ENCODE measurements at places on chromosomes 3 and 15.

DNA sequence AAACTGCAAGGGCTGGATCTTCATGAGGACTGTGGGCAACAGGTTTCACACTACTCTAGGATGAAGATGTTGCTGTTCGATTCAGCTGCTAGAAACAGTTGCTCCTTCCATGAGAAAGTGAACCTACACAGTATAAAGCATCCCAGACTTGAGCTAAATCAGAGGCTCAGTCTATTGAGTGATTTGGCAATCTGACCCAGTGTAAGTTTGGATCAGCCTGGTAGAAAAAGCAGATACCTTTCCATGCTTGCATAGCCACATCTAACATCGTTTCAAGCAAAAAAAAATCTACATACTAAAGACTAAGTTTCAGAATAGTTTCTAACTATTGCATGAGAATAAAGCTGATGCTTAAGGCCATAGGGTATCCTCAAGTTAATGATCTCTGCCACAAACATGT lies 4.6 kb downstream of the UQCC5 start:
- no peak for DNase-seq

DNA sequence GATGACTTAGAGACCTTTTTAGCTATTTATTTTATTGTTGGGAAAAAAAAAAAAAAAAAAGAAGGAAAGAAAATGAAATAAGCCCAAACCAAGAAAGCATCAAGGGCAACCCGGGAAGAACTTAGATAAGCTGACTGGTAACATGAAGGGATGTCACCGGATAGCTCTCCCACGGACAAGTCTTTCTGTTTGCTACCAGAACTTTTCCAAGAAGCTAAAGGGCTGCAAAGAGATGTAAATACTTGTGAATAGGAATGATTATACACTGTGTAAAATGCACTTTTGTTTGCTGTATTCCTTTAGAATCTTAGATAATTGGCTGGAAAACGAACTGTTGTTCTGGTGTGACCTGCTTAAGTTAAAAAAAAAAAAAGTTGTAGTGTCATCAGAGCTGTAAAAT lies 2.8 kb downstream of the FOXB1 start:
- DNase-seq = no peak

DNA sequence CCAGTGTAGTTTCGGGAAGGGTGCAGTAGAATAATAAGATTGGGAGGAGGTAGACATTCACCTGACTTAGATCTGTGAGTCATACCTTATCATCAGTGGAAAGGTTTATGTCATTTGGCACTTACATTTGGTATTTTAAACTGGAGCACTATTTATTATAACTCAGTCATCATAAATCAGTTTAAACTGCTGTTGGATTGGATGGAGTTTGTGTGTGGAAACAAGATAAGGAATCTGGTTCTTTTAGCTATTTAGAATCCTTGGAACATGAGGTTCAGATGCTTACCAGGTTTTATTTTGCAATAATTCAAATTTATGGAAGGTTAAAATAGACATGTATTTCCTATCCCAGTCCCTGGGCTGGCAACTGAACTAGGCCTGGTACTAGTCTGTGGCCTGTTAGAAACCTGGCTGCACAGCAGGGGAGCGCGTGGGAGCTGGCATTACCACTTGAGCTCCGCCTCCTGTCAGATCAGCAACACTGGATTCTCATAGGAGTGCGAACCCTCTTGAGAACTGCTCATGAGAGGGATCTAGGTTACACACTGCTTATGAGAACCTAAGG lies 34.5 kb downstream of the ZFAND6 start:
- no peak for DNase-seq

- DNase-seq = peak; percentile 95
Observed at GRCh38 chr15:62850791-62851291, 191.7 kb upstream of the TPM1 start.

DNA sequence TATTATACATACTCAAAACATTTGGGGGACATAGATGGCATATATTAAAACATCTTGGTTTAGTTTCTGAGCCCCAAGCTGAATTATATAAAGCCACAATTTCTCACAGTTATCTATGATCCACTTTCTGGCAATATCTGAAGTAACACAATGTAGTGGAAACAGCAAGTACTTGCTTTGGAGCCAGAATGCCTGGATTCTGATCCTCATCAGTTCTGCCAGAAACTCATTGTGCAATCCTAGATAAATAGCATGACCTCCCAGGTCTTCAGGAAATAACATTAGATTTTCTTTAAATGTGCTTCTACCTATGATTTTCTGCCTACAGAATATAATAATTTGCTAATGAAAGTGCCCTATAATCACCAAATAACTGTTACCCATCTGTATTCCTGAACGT lies 544.9 kb downstream of the NAALADL2 start:
- DNase-seq = peak; percentile 43

DNA sequence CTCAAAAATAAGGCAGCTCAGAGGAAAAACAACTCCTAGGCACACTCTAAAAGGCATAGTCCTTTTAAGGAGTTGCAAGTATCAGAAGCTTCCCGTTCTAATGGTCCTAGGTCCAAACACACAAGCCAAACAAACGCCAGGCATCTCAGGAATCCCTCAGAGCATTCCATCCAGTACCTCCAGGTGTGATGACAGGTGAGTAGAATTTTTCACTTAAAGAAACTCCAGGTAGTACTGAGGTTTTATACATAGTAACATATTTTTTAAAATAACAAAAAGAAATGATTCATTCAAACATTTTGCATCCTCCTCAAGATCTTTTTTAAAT lies 1092.3 kb downstream of the TUSC7 start:
- DNase-seq = no peak
